Nucleus accumbens (tissue), 56 donors: ENCODE measurements at places on chromosomes 13 and 19.
A peak's percentile ranks its signal among the peaks of the same experiment; 100 is the strongest.

GRCh38 chr19:40305403-40305802 lies 20.3 kb upstream of the AKT2 start:
- peak; percentile 67 for DNase-seq

GRCh38 chr19:3274942-3275582 lies 50.6 kb downstream of the CELF5 start:
- DNase-seq = peak; percentile 17

DNA sequence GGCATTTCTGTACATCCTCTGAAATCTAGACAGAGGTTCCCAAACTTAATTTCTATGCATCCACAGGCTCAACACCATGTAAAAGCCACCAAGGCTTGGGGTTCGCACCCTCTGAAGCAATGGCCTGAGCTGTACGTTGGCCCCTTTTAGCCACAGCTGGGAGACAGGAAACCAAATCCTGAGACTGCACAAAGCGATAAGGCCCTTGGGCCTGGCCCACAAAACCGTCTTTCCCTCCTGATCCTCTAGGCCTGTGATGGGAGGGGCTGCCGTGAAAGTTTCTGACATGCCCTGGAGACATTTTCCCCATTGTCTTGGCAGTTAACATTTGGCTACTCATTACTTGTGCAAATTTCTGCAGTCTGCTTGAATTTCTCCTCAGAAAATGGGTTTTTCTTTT lies 766.4 kb downstream of the GPC5 start:
- no peak for DNase-seq

DNA sequence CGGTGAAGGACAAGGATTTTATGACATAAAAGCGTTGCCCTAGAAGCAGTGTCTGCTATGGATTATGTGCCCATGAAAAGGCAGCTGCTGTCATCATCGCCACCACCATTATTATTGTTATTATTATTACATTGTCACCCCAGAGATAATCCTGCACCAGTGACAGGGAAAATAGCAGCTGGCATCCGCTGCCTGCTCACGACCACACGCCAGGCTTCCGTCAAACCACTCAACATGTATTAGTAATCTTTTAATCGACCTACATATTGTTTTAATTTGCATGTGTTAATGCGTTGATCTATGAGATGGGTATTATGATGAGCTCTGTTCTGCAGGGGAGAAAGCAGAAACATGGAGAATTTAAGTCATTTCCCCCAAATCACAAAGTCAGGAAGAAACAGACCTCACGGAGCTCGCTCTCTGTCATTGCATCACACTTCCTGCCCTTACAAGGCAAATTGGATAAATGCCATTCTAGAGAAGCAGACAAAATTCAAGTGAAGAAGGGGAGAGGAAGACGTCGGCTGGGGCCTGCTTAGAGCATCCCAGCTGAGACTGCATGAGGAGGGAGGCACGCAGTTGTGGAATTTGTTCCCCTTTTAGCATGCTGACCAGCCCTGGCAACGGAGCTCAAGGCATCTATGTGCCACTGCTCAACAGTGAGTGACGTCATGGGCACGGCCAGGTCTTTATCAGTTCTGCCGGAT lies at the start of gene FFAR3:
FFAR3 (plus strand) TSS at position 594 of the 707 bp plus-strand sequence. CDS start 431 bp downstream, outside the sequence.
- no peak for DNase-seq

DNA sequence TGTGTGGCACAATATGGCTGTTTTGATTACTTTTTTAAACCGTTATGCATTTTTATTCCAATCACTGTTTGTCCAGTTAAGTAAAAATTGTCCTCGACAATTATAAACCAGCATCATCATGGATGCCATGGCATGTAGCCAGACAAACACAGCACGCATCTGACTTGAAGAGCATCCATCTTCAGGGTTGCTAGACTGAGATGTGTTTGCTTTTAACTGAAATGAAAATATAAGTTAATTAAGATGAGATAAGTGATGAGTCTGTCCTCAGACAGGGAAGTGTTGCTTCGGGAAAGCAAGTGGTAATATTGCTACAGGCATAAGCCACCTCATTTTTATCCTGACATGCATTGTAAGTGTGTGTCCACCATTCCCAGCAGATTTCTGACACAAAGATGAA lies 92.8 kb upstream of the TPP2 start:
- DNase-seq = no peak

DNA sequence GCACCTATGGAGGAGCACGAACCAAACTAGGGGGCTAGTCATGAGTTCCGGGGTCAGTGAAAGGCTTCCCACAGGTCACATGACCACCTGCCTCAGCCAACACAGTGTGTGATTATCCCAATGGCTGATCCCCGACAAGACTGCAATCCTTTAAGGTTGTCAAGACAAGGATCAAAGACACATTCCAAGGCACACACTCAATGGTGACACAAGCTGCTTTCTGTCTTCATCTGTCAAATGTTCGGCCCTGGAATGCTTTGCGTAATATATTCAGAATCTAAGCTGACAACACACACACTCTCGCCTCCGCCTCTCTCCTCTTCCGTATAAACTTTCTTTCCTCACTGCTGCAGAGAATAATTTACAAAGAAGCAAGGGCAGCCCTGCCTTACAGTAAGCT lies 11.7 kb downstream of the RANBP3 start:
- DNase-seq = no peak

DNA sequence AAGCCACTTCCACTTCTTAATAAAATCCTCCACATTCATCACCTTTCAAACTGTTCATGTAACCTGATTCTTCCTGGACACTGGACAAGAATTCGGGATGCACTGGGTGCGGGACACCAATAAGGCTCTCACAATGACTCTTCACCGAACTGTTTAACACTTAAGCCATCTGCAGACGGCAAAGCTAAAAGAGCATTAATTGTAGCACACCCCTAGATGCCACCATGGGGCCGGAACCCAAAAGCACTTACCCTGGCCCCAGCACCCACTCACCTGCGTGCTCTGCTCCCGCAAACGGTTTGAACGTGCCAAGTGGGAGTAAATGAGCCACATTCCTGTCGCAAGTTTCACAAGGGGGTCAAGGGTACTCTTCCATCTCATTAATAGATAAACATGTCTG lies 254.3 kb upstream of the PRR20A start:
- DNase-seq = no peak

DNA sequence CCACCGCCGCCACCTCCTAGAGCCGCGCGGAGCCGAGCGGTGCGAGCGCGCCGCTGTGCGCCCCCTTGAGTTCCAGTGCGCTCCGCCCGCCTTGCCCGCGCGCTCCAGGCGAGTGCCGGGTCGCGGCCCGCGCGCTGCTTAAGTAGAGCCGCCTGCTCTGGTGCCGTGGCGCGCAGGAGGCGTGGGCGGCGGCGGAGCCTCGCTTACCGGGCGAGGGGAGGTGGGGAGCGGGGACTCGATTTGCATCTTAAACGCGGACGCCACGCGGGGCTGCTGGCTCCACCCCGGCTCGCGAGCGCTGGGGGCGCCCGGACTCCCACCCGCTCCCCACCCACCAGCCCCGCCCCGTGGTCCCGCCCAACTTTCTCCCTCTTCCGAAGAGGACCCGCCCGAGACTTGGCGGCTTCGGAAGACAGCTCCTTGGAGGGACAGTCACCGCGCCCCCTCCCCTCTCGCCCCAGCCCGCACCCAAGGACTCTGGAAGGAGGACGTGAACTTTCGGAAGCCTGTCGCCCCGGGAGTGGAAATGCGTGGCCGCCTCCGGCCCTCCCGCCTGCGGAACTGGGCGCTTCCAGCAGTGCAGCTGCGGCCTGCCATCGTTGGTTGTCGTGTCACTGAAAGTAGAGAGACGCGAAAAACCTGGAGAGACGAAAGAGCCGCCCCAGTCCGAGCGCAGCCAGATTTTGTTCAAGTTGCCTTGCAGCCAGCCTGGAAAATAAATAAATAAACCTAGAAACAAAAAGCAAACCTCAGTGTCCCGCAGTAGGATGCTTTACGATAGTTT lies at the start of gene KCTD12:
KCTD12 (minus strand) TSS at position 114 of the 784 bp plus-strand sequence. CDS start 257 bp downstream, outside the sequence.
- DNase-seq = peak; percentile 81

DNA sequence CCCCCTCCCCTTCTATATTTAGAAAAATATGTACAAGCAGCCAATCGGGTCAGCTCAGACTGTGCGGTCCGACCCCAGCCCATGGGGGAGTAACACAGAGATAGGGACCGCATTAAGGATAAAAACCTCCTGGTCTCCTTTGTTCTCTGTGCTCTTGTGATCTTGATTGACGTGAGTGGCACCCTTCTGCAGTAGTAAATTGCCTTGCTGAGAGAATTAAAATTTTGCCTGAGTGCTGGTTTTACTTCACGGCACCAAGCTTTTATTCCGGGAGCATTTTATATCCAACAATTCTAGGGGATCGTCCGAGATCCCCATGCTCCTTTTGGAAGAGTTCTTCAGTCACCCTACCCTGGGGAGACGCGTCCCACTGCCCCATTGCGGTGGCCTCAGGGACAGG lies 7.0 kb upstream of the ZNF69 start:
- DNase-seq = no peak

DNA sequence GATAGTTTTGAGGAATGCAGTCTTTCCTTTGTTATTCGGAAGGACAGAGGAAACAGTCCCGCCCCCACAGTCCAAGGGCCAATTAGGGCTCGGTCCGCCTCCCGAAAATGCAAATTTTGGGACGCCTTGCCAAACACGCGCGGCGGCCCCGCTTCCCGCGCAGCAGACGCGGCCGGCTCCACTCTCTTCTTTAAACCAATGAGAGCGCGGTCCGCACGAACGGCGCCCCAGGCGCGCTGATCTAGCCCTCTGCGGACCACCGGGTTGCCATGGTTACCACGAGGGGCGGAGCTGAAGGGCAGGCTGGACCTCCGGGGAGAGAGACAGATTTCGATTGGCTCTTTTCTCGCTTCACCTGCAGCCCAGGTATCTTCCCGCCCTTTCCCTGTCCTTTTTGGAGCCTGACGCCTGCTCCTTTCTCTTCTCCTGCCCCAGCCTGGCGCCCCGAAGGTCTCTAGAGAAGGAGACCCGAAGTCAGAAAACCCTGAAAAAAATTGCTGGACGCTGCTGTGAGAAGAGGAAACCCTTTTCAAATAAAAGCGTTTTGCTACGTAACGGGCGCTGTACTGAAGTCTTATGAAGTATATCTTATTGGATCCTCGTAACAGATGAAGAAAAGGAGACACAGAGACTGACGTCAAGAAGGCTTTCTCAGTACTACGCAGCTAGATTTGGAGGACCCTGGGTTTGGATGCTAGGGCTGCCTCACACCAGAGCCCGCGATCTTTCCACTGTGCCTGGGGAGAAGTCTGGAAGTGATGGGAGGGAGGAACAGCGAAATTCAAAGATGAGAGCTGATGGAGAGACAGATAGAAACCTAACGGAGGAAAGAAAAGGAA lies 2.0 kb downstream of the PTH2 start:
- no peak for DNase-seq
